ENCODE measurements at places on chromosomes 3 and 15. TPM values are rescaled to one million over a fixed set of nuclear protein-coding genes. Genes with fewer than 3 reads are reported as not detected.

DNA sequence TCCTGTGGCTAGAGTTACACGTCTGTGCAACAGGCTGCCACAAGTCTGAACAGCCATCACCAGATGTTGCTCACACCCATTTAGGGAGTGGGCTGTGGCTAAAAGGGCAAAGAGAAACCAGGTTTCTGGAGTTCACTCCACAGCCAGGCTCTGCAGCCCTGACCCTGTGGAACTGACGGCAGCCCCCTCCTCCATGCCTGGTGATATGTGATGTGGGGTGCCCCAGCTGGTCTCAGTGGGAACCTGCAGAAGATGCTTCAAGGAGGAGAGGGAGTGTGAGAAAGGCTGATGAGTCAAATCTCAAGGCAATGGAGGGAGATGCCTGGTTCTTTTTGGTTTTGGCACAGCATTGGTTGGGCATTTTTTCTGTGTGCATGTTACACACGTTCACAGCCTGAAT is 130.6 kb downstream of the TPRA1 start:
- DNase-seq: no peak

GRCh38 chr3:153079386-153079785 is 82.6 kb upstream of the RAP2B start:
- no peak for DNase-seq

- no peak for DNase-seq
Observed at GRCh38 chr3:80357761-80358160, 590.0 kb upstream of the ROBO1 start.

DNA sequence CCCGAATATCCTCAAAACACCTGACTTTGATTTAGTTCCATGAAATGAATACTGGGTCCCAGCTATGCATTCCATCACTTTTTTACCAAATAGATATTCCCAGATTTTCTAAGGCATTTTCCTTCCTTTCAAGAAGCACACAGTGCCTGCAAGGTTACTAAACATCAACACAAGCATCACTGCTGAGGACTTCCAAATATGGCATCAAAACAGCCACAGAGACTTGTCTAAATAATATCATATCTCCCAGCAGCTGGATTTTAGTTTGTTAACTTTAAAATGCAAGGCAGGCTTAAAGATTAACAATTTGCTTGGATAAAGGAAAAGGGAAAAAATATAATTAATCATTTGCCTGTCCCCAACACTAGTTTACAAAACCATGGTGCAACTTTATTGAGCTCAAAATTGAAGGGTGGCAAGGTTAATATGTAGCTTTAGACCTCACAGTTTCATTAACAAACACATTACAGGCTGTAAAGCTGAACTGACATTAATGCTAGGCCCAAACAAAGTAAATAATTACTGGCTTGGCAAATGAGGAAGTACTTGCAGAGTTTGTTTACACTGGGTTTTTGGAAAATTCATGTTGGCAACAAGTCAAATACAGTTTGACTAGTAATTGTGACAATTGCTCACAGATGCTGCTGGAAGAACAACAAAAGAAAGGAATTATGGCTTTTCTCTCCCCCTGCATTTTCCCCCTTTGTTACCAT is 401.7 kb upstream of the CDIN1 start:
- peak; percentile 17 for DNase-seq

DNA sequence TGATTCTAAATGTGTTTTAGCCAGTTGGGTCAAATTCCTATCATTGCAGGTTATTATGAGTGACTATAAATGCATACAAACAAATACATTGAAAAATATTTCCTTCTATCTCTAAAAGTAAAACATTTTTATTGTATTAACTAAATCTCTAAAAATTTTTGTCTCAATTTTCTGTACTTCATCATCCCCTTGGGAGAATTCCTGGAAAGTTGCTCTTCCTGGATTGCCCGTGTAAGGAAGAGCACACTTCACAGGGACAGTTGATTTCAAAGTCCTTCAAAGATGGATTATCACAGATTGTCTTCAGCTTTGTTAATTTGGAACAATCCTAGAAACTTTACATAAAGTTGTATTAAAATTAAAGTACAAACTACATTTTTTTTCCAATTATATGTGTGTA is 595.6 kb downstream of the ROBO1 start:
- DNase-seq: no peak

DNA sequence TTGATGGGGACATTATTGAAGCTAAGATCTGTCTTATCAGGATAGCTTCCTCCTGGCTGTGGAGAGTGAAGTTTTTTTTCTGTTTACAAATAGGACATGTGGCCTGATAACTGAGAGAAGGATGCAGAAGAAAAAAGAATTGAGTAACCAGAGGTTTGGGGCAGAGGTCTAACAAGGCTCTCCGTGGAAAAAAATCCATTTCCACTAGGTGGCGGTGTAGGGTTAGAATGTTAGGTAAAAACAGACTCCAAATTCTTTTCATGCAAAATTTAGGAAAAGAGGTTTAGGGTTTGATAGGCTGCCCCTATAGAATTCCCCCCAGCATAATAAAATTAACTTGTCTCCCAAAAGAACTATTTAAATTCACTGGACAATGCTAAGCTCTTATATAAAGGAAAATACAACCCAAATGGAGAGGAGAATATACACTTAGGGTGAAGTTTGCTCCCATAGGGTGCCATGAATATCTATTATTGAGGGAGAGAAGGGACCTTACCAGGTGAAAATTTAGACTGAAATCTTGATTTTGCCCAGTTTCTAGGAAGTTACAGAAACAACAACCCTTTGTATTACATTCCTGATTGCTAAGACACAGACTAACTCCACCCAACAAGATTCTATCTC is 1560.4 kb downstream of the OTOL1 start:
- DNase-seq: peak; percentile 24

- DNase-seq: no peak
Observed at GRCh38 chr15:77940381-77940947, 137.0 kb downstream of the TBC1D2B start.

DNA sequence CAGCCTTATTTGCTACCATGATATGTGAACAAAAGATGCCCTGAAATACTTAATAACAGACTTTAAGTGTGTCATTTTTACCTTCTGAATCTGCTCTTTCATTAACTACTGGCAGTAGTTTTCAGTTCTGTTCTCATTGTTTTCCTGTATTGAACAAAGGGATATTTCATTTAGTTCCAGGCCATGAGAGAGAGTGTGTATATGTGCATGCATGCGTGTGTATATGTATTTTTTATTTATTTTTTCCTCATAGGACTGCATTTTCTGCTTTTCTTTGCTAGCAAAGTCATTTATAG is 46.8 kb upstream of the CRTC3 start:
- DNase-seq: no peak

DNA sequence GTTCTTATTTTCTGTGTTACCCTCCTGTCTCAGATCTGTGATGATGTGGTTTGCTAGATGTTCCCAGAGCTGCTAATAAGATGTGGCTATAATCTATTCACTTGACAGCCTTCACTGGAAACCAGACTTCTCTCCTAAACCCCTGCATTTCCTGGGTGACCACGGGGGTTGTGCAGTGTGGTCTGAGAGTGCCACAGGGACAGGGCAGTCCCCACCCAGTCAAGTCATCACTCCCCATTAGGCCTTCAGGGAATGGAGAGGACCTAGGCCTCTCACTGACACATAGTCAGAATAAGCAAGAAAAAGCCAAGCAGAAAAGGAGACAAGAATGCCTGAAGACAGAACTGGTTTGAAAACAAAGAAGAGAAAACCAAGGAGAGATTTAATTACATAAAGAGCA is 58.3 kb downstream of the GJD2 start:
- no peak for DNase-seq

DNA sequence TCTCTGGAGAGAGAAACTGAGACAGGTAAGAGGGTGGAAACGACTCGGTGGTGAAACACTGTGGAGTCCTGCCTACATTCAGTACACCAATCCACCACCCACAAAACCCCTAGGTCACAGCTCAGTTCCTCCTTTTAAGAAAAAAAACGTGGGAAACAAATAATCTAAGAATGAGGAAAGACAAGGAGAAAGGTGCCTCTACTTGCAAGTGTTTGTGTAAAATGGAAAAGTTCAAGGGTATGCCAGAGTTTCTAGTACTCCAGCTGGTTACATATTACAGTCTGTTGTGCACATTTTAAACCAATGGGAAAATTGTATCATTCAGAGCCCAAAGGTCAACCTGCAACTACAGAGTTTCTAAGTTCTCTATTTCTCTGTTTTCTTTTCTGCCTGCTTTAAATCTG is 32.2 kb downstream of the HGD start:
- peak; percentile 9 for DNase-seq

DNA sequence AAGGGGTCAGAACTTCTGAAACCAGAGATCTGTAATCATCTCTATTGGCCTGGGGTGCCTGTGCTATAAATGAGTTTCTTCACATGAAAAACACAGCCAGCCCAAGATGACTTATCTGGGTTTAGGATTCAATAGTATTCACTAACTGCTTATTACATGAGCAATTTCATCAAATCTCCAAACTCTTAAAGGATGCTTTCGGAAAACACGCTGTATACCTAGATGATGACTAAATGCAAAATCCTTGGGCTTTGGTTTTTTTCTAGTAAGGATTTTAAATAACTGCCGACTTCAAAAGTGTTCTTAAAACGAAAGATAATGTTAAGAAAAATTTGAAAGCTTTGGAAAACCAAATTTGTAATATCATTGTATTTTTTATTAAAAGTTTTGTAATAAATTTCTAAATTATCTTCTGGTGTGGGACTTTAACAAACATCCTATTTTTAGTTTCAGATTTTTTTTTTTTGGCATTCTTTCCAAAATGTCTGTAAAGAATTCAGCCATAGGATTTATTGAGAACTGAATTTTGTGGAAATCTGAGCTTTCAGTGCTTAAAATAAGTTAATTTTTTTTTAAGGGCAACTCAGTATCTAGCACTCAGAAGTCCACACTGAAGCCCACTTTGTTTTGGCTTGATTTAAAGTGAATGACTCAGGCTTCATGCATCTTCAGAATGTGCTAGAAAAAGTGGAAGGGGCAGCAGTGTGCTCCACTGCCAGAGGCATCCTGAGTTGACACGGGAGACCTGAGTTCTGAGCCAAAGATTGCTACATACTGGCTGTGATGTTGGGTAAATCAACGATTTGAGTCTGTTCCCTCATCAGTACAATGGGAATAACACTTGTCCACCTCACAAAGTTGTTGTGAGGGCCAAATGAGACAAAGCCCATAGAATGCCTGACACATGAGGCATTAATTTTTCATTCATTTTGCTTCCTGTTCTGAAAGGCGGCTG is 18.7 kb downstream of the TMEM43 start:
- DNase-seq: peak; percentile 92

DNA sequence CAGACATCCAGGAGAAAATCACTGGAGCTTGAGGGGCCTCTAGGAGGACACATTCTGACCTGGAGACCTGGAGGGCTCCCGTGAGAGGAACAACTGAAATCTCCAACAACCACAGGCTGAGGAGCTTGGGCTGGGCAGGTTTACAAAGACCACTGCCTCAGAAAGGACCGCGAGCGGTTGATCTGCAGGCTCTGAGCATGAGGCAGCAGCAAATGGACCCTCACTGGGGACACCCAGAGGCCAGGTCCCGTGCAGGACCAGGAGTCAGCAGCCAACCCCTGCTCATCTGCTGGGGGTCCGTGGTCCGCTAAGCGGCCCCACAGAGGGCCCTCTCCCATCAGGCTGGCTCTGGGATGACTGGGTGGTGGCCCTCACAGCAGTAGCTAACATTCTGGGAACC is 10.5 kb upstream of the EPHB3 start:
- no peak for DNase-seq

GRCh38 chr3:47385796-47386195 is 5.0 kb downstream of the PTPN23 start:
- no peak for DNase-seq

- no peak for DNase-seq
Observed at GRCh38 chr3:189982321-189982945, 138.3 kb downstream of the P3H2 start.

DNA sequence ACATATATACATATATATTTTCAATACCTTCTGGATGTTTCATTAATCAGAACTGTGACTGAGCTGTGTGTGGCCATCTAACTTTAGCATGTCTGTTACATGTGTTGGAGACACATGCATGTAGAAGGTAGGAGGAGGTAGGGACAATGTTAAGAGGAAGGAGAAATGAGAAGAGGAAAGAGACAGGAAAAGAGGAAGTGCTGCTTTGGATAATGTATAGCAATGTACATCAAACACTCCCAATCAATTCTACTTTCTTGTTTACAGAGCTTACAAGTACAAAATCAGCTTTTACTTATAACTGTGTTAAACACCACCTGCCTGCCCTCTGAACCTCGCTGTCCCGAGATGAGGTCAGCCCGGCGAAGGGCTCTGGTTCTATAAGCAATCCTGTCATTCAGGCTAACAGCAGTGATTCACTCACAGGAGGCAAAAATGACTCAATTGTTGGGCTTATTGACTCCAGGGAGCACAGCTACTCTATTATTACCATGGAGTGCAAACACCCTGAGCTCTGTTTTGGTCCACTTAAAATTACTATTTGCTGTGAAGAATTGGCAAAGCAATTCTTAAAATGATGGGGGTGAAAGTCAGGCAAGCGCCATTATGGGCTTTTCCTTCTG is 188.9 kb downstream of the MEIS2 start:
- DNase-seq: peak; percentile 62

GRCh38 chr15:40942337-40942854 is 10.9 kb upstream of the CHAC1 start:
- DNase-seq: no peak

GRCh38 chr3:177800561-177800960 is 603.3 kb upstream of the TBL1XR1 start:
- DNase-seq: peak; percentile 64

DNA sequence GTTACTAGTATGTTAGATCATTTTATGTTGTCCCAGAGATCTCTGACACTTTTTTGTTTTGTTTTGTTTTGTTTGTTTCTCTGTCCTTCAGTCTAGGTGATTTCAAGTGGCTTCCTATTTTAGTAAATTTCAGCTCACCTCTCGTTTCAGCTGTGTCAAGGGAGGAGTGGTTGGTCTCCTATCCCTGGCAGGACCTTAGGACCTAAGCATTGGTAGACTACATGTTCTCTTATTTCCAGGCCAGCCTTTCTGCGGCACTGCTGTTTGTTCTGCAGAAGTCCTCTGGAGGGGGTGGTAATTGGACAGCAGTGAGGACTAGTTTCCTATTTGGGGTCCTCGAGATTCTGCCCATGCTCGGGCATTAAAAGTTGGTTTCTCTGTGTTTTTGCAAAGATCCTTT is 31.8 kb downstream of the MGA start:
- no peak for DNase-seq

CCR8 gene
- total RNA-seq: not detected

PPIB gene
- 1,254 TPM for total RNA-seq

BNC1 gene
- total RNA-seq: 8.8 TPM

KCTD6 gene
- total RNA-seq: 6.3 TPM

C15orf62 gene
- total RNA-seq: 0.11 TPM

KNG1 gene
- not detected for total RNA-seq

TIMP4 gene
- 0.98 TPM for total RNA-seq

ARHGEF3 gene
- 5.6 TPM for total RNA-seq

CFAP100 gene
- total RNA-seq: not detected

GHSR gene
- total RNA-seq: not detected

CA12 gene
- total RNA-seq: 16.6 TPM

POPDC2 gene
- 0.98 TPM for total RNA-seq

GPR176 gene
- 162 TPM for total RNA-seq

LDHAL6B gene
- total RNA-seq: not detected

SLC51B gene
- total RNA-seq: not detected

WDR72 gene
- total RNA-seq: not detected

HDC gene
- not detected for total RNA-seq

CEP97 gene
- 13.7 TPM for total RNA-seq

CRYBG3 gene
- 12.3 TPM for total RNA-seq
